ENCODE measurements at places on chromosomes 1 and 21.
A peak's percentile ranks its signal among the peaks of the same experiment; 100 is the strongest.

- DNase-seq: peak; percentile 70
These were observed 4.3 kb downstream of the S100A10 start for GRCh38 chr1:151989211-151989862.

DNA sequence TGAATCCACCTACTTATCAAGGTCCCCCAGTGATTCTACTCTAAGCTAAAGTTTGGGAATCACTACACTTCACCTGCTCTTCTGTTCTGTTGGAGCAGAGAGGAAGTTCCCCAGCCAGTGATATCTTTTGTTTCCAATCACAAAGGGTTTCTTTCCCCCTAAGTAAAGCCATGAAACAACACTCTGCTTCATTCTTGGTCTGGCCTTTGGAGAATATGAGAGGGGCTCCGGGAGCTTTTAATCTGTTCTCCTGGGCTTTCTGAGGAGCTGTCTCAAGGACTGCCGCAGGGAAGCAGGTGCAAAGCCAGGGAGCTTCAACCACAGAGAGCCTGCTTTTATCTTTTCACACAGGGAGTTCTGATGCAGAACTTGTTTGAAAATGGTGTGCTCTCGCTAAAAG is 10.1 kb upstream of the SLAMF9 start:
- DNase-seq: no peak

DNA sequence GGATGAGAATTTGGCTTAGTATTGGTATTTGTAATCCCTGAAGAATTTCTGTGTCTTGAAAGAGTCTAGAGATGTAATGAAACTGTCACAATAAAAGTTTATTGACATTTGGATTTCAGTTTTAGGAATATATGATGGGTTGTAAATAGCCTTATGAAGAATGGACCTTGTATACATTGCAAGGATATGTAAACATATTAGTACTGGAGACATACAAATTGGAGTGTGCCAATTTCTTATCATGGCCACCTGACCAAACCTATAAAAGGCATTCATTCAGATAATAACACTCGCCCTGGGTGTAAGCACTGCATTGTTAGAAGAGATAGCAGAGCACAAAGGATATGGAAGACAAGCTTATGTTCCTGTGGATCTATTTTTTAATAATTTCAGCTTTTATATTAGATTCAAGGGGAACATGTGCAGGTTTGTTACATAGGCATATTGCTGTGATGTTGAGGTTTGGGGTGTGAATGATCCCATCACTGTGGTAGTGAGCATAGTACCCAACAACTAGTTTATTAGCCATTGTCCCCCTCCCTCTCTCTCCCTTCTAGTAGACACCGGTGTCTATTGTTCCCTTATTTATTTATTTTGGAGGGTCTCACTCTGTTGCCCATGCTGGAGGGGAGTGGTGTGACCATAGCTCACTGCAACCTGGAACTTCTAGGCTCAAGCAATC is 8.6 kb downstream of the S1PR1 start:
- no peak for DNase-seq

DNA sequence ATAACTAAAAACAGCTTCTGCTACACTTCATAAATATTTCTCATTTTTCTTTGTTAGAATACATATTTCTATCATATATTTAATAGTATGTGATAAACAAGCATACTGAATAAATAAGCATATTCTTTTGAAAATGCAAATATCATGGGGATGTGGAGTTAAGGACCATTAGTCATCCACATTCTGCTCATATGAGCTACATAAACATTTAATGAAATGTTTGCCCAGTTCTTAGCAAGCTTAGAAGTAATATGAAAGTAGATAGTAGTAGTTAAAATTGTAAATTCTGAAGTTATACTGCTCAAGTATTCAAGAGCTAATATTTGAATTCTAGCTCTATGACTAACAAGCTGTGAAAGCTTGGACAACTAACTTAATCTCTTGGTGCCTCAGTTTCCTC is 10.1 kb upstream of the GORAB start:
- no peak for DNase-seq

GRCh38 chr21:21713651-21714180 is 715.5 kb downstream of the NCAM2 start:
- no peak for DNase-seq

- DNase-seq: no peak
These were observed 226.4 kb downstream of the ZP4 start for GRCh38 chr1:237664348-237664747.

DNA sequence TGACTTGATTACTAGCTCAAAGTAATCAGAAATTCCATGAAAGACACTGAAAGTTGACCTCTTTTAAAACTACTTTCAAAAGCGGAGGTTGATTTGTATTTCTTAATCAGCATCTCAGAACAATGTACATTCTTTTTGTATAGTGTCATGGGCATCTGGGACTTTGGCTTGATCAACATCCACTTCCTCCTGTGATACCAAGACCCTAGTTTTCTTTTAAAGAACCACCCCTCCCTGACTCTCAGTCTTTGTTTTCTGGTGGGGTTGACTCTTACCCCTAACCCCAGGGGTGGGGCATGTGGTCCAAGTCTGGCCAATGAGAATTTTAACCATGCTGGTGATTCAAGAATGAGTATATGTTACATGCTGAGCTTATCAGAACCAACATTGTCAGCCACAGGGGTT is 21.7 kb upstream of the IRF2BP2 start:
- DNase-seq: no peak

DNA sequence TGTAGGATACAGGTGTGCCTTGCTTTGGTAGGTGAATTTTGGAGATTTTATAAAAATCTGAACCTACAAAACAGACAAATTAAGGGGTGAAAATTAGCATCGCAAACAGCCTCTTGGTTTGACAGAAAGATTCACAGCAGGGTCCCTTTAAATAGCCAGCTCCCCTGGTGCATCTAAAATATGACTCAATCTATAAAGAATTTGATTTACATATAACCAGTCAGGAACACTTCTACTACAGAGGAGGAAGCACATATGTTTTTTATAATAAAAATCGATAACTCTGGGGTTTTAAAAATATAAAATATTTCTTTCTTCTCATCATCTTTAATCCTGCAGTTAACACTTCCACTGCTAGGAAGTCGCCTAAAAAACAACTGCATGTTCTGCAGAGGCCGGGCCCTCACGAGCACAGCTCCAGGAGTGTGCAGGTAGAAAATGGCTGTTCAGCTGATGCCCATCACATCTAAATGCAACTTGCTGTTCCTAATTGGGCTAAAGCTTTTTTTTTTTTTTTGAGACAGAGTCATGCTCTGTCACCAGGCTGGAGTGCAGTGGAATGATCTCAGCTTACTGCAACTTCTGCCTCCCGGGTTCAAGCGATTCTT is 203.4 kb downstream of the HS2ST1 start:
- DNase-seq: no peak

- peak; percentile 6 for DNase-seq
These were observed 63.8 kb downstream of the ARHGEF16 start for GRCh38 chr1:3518256-3518655.

- DNase-seq: peak; percentile 54
These were observed 27.4 kb upstream of the CTPS1 start for GRCh38 chr1:40951943-40952743.

DNA sequence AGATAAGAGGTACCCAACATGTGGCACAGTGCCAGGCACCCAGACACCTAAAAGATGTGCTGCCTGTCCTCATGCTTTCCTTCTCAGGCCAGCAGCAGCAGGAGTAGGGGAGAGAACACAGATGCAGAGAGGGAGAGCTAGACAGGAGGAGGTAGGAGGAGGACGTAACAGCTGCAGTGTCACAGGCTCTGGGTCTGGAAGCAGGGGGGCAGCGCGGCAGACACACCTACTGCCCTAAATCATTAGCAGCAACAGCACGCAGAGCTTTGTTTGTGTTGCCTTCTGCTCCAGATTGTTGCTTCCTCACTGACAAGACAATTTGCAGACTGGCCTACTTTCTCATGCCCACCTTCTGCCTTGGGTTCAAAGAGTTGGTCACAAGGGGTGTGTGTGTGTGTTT is 196.7 kb upstream of the DAB1 start:
- no peak for DNase-seq

DNA sequence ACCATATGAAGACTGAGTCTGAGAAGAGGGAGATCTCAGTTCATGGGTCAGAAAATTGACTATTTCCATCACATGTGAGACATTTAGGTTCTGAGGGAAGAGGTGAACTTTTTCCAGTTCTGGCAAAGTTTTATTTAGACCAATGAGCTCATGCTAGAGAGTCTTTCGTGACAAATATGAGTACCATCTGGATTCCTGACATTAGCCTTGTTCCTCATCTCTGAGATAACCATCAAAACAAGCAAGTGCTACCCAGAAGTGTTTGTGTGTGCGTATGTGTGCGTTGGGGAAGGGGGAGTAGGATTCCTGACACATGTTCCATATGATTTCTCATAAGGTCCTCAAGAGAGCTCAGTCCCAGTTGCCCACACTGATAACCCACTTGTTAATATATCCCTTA is 120.6 kb downstream of the FASLG start:
- DNase-seq: no peak

GRCh38 chr21:39483917-39484316 is 32.1 kb downstream of the SH3BGR start:
- no peak for DNase-seq

DNA sequence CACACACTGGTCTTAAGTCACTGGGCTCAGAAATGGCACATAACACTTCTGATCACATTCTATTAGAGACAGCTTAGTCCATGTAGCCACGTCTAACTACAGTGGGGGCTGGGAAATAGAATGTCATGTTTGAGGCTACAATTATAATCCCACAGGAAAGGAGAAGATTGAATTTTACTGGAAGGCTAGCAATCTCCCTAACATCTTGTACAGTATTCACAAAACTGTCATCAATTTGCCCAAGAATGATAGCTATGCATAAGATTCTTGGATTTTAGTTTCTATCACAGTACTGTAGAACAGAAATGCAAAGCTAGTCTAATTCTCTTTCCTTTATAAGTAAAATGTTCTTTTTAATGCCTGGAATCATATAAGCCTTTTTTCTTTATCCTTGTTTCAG is 12.7 kb upstream of the ZMYM6 start:
- no peak for DNase-seq

GRCh38 chr1:84876353-84876752 is 16.7 kb downstream of the LPAR3 start:
- peak; percentile 21 for DNase-seq

- no peak for DNase-seq
These were observed 121.3 kb upstream of the IPO9 start for GRCh38 chr1:201707656-201708055.

- peak; percentile 7 for DNase-seq
These were observed 34.6 kb downstream of the IL12RB2 start for GRCh38 chr1:67342076-67342890.

GRCh38 chr1:41240781-41241353 is 1.2 kb downstream of the SCMH1 start:
- no peak for DNase-seq

DNA sequence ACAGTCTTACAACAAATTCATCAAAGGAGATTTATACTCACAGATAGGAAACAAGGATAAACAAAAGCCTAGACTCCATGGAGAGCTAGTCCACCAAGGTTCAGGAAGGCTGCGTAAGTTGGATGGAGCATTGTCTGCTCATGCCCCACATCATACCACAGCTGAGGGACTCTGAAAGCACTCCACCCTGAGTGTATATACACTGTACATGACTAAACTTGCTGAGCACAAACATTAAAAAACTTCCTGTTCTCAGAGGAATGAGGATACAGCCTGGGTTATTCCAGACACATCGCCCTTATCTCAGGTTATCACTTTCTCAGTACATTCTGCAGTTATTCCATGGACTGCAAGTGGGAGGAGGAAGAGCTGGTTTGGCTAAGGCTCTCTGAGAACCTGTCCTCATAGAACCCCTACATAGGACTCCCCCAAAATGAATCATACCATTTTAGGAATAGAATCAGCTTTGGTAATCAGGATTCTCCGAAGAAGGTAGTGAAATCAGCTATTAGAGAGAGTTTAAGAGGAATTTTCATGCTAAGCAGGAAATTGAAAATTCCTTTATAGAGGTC is 58.0 kb upstream of the PRMT6 start:
- DNase-seq: no peak

GRCh38 chr1:211734359-211734758 is 58.9 kb upstream of the NEK2 start:
- DNase-seq: no peak

DNA sequence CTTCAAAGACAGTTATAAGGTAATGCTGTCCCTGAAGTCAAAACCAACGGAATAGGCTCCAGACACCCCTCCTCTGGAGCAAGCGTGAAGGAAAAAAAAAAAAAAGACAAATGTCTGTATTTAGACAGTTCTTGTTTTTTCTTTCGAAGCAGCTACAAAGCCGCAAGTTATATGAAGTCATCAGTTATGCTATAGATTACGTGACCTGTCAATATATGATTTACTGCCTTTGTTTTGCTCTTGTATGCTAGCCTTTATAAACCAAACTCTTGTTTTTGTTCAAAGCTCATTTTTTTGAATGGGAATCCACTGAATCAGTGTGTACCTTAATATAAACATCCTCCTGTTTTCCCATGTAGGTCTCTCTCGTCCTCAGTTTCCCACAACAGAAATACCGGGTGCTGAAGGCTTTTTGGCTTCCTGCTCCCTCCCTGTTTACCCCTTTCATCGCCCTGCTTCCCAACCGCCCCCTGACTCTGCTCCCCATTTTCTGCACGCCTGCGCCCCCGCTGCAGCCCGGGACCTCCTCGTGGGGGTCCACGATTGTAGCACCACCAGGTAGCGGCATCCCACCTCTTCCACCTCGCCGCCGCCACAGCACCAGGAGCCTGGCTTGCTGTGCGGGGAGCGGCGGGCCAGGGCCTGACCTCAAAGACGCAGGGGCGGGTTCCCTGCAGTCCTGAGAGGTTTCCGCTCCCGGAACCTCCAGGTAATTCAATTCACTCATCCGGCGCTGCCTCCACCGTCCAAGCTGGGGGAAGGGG is 5.2 kb upstream of the ZNF678 start:
- no peak for DNase-seq
